ENCODE measurements at places on chromosomes 5 and 9.
A peak's percentile ranks its signal among the peaks of the same experiment; 100 is the strongest.

DNA sequence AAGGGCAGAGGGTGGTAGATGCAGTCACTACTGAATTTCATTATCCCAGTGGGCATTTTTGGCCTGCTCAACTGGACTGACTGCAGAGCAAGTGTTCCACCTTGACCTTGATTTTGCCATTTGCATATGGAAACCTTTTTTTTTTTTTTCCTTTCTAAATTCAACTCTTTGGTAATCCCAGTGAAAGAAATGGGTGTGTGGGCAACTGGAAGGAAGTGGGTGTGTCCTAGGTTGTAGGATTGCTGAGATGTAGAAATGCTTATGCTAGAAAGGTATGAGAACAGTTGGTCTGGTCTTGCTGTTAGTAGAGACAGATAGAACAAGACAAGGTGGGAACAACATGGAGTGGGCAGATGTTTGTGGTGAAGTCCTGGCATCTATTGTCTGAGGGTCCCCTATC lies 7.8 kb upstream of the IL12B start:
- no peak for DNase-seq

GRCh38 chr5:39073767-39074016 lies 507 bp downstream of the RICTOR start:
- no peak for DNase-seq

DNA sequence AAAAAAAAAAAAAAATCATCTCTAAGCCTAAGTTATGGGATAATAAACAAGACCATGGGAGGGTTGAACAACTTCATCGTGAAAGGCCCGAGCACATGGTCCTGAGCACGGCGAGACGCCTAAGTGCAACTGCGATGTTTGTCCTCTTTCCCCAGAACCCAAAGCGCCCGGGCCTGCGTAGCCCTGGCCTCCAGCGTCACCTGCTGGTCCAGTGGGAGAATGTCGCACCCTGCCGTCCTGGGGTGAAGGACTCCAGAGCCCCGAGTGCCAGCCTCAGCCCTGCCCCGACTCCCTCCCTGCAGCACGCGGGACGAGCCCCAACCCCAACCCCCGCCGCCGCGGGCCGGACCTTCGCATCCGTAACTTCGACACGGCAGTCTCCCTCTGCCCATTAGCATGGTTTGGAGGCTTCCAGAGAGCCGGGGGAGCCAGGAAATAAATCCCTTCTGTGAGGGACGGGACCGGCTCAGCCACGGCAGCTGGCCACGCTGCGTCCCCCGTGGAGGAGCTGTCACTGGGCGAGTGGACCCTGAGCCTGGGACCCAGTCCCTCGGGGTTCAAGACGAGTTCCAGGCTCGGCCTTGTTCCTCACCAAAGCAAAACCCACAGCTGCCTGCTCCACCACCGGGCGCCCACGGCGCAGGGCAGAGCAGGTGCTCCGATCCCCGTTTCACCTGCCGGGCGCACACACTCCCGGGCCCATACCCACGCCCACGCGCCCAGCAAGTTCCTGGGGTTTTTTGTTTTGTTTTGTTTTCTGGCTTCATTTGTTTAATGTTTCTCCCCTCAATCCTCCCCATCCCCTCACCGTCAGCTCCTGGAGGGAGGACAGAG lies 132.5 kb upstream of the HAND1 start:
- peak; percentile 85 for DNase-seq

GRCh38 chr5:135879591-135879990 lies 16.1 kb downstream of the IL9 start:
- no peak for DNase-seq

DNA sequence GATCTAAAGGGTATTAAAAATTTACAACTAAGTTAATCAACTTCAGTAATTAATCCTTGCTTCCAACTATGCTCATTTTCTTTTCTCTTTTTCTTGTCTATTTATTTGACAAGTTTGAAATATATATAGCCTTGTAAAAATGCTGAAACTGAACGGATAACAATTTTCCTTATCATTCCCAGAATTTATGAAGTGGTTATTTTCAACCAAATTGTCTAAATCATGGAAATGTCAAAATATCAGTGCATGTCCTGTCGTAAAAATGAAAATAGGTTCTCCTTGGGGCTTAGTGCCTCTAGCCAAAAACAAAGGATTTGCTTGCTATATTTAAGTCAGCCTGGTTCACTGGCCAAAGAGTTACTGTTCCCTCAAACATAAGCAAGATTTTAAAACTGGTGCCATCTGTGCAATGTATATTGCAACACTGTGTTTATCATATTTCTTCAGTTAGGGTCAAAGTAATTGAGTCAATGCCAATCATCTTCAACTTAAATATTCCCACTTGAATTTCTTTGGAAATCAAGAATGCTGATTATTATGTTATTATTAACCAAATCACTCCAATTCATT lies 798.3 kb downstream of the MAT2B start:
- no peak for DNase-seq

- DNase-seq, result no peak
Observed at GRCh38 chr5:125384071-125384470, 637.6 kb upstream of the ZNF608 start.

DNA sequence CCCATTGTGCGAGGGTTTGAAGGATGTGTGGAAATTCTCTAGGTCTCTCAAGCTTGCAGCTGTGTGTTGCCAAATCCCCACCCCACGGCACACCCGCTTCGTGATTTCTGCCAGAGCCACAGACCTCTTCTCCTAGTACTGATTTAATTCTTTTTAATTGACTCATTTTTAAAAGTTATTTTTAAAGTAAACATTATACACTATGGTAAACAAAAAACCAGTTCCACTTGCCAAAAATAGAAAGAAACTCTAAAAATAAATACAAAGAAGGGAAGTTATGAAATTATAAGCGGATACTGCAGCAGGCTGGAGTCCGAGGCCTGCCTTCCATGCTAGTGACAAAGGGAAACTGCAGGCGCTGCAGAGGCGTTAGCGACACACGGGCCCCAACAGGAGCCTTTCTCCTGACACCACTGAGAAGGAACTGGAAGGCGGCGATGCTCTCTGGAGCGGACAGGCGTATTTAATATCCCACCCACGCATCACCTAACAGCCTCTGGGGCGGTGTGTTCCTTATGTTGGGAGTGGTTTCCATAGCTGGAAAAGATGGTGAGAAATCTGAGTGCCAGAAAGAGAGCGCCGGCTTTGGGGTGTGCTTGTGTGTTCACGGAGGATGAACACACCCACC lies 122.5 kb downstream of the COL23A1 start:
- peak; percentile 70 for DNase-seq

GRCh38 chr9:87686520-87687090 lies 39.3 kb upstream of the CTSL start:
- DNase-seq, result no peak

DNA sequence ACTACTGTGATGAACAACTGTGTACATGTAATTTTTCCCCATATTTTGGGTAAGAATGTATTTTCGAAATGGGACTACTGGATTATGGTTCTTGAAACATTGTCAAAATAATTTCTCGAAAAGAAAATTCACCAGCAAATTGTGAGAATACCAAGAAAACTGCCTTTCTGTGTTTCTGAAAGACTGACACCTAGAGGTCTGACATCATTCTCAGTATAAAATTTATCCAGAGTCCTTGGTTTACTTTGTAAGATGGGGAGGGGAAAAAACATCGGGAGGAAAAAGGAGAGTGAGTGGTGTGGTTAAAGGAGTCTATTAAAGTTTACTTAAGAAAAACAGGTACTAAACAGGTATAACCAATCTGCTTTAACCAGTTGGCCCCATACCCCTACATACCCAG lies 149.2 kb downstream of the CEP120 start:
- no peak for DNase-seq
